ENCODE measurements at places on chromosomes 1 and 21.

- no peak for DNase-seq
These were observed 226.4 kb downstream of the PLA2G4A start for GRCh38 chr1:187054862-187055757.

DNA sequence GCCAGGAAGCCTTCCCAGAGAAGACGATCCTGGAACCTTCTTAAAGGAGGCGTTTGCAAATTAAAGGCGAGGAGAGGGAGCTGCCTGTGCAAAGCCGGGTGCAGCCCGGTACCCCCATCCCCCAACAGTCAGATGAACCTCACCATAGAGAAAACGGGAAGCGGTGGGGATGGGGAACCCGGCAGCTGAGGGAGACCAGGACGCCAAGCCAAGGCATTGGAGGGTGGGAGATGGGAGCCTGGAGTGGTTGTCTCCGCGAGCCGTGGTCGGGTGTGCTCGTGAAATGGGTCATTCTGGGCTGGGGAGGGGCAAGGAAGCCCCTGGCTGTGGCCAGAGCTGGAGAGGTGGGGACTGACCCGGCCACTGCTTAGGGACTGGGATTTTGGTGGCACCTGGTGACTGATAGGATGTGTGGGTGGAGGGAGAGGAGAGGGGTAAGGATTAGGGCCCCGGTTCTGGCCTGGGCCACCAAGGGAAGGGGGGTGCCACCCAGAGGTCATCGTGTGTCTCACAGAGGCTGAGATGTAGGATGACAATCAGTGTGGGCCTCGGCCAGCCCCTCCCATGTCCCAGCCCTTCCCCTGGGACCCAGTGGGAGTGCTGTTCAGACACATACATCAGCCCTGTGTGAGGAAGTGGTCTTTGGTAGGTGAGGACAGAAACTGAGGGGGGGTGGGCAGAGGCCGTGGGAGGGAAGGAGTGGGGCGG, 676 bp upstream of the PADI2 start:
- no peak for DNase-seq

DNA sequence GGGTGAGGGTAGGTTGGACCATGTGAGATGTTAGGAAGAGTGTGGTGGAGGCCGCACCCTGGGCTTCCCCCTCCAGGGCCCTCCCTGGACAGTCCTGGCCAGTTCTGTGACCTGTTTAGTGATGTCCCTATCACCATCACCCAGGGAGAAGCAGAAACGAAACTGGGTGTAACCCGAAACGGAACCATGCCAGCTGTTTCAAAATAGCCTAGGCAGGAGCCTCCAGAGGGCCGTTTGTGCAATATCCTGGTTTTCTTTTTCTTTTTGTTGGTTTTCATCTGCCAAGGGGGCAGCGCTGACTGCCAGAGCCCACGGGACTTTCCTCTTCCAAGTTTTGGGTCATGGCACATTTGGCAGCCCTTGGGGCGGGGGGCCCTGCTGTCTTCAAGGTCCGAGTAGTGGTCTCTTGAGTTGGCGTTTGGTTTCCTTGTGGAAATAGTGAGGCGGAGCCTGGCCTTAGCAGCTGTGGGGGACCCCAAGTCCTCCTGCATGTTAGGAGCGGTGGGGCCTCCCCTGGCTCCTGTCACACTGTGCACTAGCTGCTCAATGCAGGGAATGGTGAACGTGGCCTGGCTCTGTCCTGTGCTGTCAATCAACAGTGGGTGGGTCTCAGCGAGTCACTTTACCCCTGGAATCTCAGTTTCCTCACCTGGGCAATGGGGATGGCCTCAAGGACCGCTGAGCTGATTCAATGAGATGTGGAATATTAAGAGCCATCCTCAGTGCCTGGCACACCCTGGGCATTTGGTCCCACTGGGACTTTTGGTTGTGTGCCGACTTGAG, 90.7 kb downstream of the ARHGEF10L start:
- no peak for DNase-seq

DNA sequence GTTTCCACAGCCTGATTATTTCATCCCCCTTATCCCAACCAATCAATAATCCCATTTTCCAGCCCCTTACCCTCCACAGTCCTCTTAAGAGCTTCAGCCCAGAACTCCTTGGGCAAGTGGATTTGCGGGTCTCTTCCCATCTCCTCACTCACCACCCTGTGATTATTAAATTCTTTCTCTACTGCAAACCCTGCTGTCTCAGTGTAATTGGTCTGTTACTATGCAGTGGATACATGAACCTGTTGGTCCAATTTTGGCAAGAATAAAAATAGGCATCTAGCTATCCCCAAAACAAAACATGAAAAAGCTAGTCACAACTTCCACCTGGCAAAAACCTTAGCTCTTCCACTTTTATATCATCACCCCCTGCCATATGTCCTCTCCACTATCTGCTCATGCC, 36.2 kb upstream of the TNFSF4 start:
- no peak for DNase-seq

GRCh38 chr1:36115931-36116330, 9.1 kb downstream of the COL8A2 start:
- no peak for DNase-seq

GRCh38 chr1:192916021-192916420, 107.2 kb downstream of the RGS2 start:
- DNase-seq, result no peak

- no peak for DNase-seq
These were observed 199.4 kb upstream of the CAMK1G start for GRCh38 chr1:209383907-209384709.

- DNase-seq, result no peak
These were observed 24.8 kb downstream of the ATPAF1 start for GRCh38 chr1:46643368-46643775.

- no peak for DNase-seq
These were observed 321.0 kb downstream of the PTBP2 start for GRCh38 chr1:97042551-97042950.

DNA sequence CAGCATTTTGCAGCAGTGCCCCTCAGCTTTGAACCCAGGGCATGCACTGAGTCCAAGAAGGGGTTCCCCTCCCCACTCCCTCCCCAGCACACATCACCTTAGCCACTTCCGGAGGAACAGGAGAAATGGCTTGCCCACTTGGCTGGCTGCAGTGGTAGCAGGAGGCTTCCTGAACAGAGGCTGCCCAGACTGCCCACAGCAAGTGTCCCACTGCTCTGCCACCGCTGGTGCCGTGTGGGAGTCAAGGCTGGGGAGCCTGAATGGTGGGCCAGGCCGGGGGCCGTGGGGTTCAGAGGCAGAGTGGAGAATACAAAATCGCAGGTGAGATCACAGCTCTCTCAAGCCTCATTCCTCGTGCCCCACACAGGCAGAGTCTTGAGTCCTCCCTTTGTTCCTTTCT, 34.5 kb downstream of the CD247 start:
- DNase-seq, result no peak

DNA sequence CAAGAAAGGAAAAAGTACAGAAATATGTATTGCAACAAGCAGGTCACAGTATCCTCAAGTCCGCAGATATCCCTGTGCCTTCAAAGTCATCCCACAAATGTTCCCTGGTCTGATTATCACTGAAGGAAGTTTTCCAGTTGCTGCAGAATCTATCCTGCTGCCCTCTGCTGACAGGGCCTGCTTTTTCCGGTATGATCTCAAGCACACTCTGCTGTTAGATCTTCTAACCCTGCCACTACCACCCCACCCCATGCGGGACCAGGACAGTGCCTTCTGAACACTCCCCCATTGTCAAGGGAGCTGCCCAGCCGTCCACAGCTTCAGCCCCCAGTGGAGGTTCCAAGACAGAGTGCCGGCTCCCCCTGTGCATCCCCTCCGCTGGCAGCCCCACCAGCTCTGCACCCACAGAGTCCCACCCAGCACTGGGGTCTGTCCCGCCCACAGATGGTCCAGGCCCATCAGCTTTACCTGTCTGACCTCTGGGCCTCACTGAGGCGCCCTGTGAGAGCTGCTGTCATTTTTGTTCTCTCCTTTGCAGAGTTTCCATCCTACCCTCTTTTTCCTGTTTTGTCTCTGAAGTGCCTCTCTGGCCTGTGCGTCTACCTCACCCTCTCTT, 27.9 kb downstream of the FAM163A start:
- no peak for DNase-seq

DNA sequence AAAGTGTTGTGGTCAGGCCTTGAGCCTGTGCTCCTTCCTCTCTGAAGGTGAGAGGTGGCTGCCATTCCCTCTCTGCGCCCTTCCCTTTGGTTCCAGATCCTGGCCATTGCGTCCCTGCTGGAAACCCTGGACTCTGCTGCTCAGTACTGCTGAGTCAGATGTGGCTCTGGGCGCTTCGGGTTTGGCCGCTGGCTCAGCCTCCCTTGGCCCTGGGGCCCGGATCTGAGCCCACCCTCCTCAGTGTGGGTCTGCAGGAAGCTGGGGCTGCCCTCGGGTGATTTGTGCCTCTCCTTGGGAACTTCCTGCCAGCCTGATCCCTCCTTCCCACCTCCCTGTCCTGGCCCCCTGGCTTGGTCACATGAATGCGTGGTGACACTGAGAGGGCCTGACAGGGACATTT, 32.2 kb downstream of the QSOX1 start:
- no peak for DNase-seq

GRCh38 chr1:21517660-21518480, 8.6 kb downstream of the ALPL start:
- DNase-seq, result no peak

- DNase-seq, result peak; percentile 37
These were observed 483 bp downstream of the UBQLN4 start for GRCh38 chr1:156052862-156053767.

- DNase-seq, result no peak
These were observed 430.6 kb downstream of the KIF26B start for GRCh38 chr1:245585252-245585959.

GRCh38 chr1:77065693-77066342, 153.4 kb downstream of the PIGK start:
- no peak for DNase-seq

GRCh38 chr21:31945546-31945945, 72.7 kb downstream of the HUNK start:
- DNase-seq, result no peak

- no peak for DNase-seq
These were observed 90.0 kb downstream of the ARHGEF10L start for GRCh38 chr1:17629460-17629859.

DNA sequence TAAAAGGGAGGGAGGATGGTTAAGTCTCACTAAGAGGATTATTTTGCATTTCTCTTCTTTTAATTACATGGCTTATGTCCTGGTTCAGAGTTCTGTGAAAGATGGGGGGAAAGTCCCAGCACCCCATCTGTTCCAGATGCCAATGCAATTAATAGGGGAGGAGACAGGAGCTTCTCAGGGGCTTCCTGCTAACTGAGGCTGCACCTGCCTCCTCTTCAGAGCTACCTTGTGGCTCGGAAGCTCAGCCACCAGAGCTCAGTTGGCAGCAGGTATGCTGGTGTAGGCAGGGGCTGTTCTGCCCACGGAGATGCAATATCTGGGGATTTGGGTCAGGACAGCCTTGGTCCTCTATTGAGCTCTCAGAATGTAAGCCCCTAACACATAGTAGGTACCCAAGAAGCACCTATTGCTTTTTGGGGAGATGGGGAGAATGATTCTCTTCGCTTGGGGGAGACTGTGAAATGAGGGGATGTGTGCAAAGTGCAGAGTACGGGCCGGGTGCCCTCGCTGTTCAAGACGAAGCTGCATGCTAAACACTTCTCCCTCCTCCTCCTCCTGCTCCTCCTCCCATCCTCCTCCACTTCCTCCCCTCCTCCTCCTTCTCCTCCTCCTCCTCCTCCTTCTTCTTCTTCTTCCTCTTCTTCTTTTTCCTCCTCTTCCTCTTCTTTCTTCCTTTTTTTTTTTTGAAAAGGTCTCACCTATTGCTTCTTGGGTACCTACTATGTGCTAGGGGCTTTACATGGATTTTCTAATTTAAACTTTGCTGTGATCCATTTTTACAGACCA, 279.0 kb downstream of the PTPRU start:
- DNase-seq, result no peak

DNA sequence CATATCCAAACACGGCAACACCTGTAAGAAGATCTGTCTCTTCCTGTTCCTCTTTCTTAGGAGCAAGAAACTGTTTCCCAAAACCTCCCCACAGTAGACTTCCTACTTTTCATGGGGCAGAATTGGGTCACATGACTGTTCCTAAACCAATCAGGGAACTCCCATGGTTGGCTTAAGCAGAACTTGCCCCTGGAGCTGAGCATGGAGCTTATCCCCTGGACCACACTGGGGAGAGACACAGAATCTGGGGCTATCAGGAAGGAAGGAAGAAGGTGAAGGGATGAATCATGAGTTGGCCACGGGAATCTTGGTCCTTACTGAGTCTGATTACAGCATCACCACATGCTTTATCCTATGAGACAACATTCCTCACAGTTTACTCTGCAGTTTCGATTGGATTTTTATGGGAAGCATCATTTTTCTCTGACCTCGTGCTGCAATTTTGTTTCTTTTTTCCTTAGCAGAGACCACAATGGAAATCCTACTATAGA, 81.8 kb downstream of the CDC7 start:
- DNase-seq, result no peak

- DNase-seq, result no peak
These were observed 34.1 kb upstream of the DIP2A start for GRCh38 chr21:46424621-46425020.

- no peak for DNase-seq
These were observed 42.9 kb upstream of the PLA2G2C start for GRCh38 chr1:20229171-20229570.

DNA sequence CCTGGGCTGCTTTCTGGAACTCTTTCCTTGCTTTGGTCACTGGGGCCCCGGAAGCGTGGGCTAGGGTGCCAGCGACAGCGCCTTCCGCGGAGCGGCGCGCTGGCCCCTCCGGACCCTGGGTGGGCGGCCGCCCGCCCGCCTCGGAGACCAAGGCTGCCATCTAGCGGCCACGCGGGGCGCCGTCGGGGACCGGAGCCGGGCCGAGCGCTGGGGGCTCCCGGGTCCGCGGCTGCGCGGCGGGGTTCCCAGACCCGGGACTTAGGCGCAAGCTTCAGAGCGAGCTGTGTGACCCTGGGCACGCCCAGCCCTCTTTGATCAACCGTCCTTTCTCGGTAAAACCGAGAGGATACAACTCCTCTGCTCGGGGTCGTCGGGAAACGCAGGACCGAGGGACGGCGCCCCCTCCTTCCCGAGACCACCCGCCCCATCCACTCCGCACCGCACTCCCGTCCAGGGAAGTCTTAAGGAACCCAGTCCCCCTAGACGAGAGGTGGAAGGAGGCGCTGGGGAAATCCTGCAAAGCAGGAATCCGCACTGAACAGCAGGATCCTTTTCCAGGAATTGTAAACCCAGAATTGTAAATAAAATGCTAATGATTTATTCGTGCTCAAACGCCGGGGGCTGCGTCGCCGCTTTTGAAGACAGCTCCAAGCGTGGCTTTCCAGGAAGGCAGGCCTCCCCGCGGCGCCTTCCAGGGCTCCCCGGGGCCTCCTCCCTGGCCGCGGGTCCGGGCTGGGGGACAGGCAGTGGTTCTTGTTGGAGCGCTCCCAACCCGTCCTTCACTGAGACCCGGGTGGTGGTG, 41.2 kb downstream of the RRAGC start:
- DNase-seq, result no peak

GRCh38 chr1:35958558-35958957, 27.7 kb downstream of the AGO3 start:
- DNase-seq, result no peak

All from stimulated activated CD4-positive, alpha-beta T cell treated with anti-CD3 and anti-CD28 coated beads, TNF-alpha, amount 100 ng/mL, for 1 hour (primary cell).